T-cell (primary cell): ENCODE measurements at places on chromosomes 7 and 10. TPM values are rescaled to one million over a fixed set of nuclear protein-coding genes. Genes with fewer than 3 reads are reported as not detected.

Gene SHH
- total RNA-seq: not detected

GRCh38 chr10:100670828-100671479 lies 74.4 kb upstream of the PAX2 start:
- peak; percentile 19 for DNase-seq

DNA sequence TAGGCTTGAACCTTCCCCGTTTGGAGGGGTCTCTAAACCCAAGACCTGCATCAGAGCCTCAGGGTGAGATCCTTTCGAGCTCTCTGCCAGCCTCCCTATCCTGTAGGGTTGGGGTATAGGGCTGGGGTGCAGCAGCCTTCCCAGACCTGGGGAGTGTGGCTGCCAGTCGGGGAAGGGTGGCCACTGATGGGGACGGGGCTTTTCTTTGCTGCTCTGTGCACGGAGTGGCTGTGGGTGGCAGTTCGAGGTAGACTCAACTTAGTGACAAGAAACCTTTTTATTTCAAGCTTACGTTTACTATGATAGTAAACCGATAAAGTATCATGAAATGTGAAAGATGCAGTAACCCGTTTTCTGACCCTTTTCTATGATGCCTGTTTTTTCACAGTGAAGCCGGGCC lies 13.0 kb downstream of the ZNF316 start:
- no peak for DNase-seq

DNA sequence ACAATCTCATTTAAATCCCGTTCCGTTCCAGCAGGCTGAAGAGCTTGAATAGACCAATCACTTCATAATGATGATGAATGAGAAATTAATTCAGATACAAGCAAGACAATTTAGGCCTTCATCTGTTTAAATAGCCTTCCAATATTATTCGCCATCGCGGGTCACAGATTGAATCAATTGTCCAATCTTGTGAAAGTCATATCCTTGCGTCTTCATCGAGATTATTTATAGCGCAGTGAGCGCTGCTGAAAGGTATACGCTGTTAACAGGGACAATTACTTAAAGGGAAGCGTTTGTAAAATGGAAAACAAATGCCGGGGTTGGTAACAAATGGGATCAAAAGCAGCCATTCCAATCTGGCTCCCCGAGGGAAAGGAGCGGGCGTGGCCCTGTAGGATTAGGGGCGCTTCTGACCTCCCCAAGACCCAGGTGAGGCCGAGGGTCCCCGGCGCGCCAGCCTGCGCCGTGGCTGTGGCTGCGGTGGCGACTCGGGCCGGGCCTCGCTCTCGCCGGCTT lies 8.6 kb downstream of the EVX1 start:
- no peak for DNase-seq

- no peak for DNase-seq
Observed at GRCh38 chr10:33459602-33460001, 125.1 kb upstream of the NRP1 start.

GRCh38 chr10:58778966-58779365 lies 266.3 kb downstream of the BICC1 start:
- no peak for DNase-seq
